ENCODE measurements at places on chromosomes 2 and 18. TPM values are rescaled to one million over a fixed set of nuclear protein-coding genes. Genes with fewer than 3 reads are reported as not detected.

- no peak for DNase-seq
Measured at GRCh38 chr2:60405271-60405919, 148.1 kb downstream of the BCL11A start.

GRCh38 chr18:2913398-2914005, 66.7 kb downstream of the EMILIN2 start:
- no peak for DNase-seq

DNA sequence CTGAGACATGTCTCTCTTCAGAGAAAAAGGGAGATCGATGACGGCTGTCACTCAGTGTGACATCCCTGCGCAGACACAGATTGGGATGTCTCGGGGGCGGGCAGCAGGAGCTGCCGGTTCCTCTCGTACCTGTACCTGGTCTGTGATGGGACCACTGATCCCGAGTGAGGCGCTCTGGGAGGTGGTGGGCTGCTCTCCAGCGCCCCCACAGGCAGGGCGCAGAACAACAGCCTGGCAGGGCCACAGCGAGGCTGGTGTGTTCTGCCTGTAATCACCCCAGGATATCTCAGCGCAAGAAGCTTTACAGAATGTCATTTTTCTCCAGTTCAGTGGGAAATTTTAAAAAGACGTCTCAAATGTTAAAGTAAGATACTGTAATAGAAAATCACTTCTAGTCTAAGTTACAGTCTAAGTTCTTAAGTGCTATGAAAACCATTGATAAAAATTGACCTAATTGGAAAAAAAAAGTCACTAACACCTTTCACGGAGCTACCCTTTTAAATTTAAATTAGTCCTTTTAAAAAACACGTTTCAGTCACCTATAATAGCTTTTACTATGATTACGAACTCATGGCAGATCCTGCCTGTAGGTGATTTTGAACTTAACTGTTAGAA, 189.8 kb downstream of the SNTG2 start:
- no peak for DNase-seq

DNA sequence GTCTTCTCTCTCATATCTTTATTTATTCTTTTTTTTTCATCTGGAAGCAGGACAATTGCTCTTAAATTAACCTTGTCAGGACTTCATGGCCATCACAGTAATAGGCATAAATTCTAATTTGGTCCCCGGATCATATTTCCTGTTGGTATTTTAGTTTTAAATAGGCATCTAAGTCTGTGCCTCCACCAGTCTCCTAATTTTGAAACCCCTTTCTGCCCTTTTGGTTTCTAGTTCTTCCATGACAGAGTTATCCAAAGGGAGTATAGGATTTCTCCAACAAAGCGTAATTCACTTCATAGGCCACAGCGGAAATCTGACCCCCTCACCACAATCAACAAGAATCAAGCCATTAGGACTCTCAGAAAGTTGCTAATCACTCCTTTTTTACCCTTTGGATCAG, 3.8 kb downstream of the EPHA4 start:
- no peak for DNase-seq

- DNase-seq, result no peak
Measured at GRCh38 chr18:62862466-62862865, 147.1 kb downstream of the PHLPP1 start.

The TNFRSF11A gene
- under 0.01 TPM for total RNA-seq

Data from fibroblast of villous mesenchyme (primary cell).